G401 (cell line): ENCODE measurements at places on chromosomes 2 and 18.

GRCh38 chr18:28045880-28046279, 131.1 kb downstream of the CDH2 start:
- DNase-seq: no peak

GRCh38 chr2:109614715-109615636, 812 bp downstream of the SOWAHC start:
- no peak for DNase-seq

DNA sequence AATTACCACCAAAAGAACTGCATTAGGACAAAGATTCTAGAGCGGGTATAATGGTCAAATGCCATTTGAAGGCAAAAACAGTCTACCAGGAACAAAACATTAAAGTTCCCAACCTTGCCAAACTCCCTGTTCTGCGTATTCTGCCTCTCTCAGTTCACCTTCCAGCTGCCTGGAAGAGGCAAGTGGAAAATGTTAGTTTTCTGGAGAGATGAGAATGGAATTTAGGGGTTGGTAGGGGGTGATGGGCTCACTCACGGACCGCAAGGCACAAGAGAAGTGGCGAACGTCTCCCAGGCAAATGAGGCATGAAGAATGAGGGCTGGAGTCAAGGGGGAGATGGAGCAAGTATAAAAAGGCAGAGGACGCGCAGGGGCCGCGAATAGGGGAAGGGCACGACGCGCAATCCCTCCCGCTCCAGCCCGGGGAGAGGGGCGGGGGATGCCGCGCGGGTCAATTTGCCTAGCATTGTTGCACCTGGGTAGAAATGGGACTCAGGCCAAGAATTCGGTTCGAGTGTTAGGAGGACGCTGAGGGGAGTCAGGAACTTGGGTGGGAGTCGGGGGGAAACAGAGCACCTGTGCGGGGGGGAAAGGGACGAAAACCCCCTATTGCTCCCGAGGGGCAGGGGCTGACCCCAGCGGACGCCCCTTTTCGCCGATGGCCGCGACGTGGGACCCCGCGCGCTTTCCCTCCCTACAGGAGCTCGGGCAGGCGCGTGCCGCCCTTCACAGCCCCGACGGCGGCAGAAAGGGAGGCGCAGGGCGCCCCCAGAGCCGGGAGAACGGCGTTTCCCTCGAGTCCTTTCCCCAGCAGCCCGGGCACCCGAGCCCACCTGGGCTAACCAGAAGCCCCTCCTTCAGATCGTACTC, 573 bp downstream of the PAIP2B start:
- peak; percentile 48 for DNase-seq

- no peak for DNase-seq
Observed at GRCh38 chr2:118122594-118123281, 34.5 kb downstream of the INSIG2 start.

DNA sequence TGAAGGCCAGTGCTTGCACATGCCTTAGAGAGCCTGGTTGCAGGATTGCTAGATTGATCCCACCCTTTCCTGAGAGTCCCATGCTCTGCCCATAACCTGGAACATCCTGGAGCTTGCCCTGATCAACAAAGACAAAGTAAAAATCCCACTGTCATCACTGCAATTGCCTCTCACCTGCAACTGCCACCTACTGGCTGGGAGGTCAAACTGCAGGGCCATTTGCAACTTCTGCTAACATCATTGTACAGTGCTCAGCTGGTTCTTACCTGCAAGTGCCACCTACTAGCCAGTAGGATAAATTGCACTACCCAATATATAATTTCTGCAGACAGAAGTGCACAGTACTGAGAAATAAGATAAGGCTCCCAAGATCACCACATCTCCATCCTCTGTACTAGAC, 947.5 kb downstream of the CPS1 start:
- no peak for DNase-seq

- peak; percentile 7 for DNase-seq
Observed at GRCh38 chr2:133247631-133248030, 320.6 kb downstream of the NCKAP5 start.

GRCh38 chr2:223300326-223300725, 248.3 kb downstream of the KCNE4 start:
- DNase-seq: no peak

DNA sequence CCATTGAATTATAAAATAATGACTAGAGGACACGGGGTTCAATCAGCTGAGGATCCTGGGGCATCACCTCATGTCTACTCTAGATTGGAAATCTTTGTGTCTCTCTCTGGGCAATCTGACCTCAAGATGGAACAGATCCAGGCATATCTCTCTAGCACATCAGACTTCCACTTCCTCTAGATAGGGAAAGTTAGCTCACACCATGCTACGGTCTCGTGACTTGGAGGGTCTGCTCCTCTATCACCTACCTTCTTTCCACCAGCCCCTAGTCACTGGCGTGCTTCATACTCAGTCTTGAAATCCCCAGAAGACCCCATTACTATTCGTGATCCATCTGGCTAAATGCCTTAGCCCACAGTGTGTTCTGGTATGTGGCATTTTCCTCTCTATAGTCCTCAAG, 148.8 kb downstream of the ANKRD44 start:
- DNase-seq: no peak

GRCh38 chr2:234974501-234975385, 22.9 kb downstream of the SH3BP4 start:
- no peak for DNase-seq

- no peak for DNase-seq
Observed at GRCh38 chr18:78140294-78140693, 839.3 kb upstream of the SALL3 start.

- DNase-seq: peak; percentile 21
Observed at GRCh38 chr2:166516712-166517303, 22.8 kb upstream of the SCN7A start.

GRCh38 chr2:74261204-74261864, 62.9 kb downstream of the MTHFD2 start:
- peak; percentile 17 for DNase-seq

DNA sequence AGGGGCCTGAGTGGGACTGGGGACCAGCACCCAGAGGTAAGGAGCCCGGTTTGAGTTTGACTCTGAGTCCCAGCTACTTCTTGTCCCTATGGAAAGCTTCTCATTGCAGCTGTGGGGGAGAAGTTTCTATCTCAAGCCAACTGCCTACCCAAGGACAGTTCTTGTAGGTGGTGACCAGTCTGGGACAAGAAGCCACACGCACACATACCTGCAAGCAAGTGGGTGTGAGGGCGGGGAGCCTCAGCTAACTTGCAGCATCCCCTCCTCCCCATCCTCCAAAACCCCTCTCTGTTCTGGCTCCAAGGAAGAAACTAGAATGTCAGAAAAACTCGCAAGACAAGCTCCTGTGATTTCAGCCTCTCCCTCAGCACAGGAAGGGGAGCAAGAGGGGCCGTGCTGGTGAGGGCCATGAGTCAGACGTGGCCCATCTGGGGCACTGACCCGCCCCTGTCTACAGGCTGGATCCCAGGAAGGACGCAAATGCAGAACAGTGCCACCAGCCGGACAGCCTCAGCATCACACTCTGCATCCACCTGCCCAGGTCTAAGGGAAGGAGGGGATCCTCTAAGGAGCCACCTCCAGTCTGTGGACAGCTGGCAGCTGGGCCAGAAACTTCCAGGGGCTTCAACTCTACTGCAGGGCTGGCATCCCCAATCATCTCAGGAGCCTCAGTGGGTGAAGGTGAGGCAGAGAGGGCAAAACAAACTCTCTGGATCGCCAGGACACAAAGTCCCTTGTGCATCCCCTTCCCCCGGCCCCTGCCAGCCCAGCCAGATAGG, 103.4 kb downstream of the TNS1 start:
- no peak for DNase-seq

- no peak for DNase-seq
Observed at GRCh38 chr2:183014005-183014404, 24.3 kb downstream of the NCKAP1 start.

DNA sequence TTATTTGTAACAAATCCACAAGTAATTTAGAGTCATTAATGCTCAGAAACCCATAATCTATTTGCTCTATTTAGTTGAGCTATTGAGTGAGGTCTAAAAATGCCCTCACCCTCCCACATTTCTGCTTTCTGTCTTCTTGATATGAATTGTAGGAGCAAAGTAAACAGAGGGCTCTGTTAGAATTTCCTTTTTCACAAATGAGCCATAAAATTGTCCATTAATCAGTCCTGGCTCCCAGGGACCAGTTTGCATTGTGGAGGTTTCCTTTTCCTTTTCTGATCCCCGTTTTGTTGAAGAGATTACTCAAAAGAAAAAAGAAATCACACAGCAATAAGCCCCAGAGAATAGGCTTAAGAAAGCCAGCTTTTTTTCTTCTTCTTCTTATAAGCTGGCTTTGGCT, 476.7 kb downstream of the EPHA4 start:
- DNase-seq: no peak

GRCh38 chr2:116510117-116510671, 1304.3 kb upstream of the DDX18 start:
- no peak for DNase-seq

DNA sequence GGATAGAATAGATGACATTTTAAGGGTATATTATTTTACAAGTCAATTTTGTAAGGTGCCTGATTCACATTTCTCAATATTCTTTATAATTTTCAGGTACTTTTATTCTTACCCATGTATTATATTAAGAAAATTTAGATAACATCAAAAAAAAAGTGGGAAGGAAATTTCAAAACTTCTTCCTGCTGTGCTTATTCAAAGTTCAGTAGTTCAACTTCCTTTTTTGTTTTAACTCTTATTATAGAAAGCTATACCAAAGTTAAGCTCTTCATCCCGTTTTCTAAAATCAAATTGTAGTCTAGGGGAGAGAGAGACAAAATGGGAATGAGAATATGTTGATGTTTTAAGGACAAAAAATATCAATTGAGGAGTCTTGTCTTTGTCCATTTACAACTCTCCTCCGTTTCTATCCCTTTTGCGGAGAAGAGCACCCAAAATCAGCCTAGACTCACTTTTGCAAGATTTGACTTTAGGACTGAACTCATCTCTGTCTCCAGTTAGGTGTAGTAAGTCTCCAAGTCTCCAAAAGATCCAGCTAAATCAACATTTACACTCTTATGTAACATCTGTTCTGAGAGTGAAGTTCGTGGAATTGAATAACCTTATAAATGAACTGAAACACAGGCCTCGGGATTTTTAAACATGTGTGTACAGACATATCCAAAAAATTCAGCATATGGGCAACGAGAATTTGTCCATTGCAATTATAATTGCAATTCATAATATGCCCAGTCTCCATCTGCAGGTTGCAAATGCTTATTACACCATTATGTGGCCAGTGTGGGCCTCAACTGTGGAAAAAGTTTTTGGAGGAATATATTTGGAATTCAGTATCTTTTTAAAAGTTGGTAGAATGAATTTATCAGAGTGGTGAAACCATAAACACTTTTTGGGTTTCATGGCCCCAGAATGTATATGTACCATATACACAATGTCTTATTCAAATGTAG, 23.9 kb downstream of the FAM124B start:
- DNase-seq: no peak

DNA sequence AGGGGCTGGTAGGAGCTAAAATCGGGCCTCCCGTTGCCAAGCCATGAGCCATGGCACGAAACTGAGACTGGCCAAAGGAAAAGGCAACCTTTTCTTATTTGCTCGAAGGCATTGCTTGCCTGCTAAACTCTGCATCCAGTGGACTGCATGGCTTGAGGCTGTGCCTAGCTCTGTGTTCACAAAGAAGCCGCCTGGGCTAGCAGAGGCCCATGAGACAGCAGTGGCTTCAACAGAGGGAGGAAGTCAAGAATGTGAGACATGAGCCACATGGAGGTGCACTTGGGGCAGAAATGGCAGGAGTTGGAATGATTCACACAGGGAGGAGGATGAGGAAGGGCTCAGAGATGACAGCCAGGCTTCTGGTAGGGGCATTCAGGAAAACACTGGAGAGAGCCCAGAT, 33.5 kb downstream of the TPRKB start:
- no peak for DNase-seq

- no peak for DNase-seq
Observed at GRCh38 chr18:24677011-24677410, 216.6 kb downstream of the HRH4 start.

- DNase-seq: no peak
Observed at GRCh38 chr2:150478200-150478974, 9.1 kb downstream of the RND3 start.

- no peak for DNase-seq
Observed at GRCh38 chr18:56175330-56176001, 462.9 kb downstream of the TXNL1 start.

DNA sequence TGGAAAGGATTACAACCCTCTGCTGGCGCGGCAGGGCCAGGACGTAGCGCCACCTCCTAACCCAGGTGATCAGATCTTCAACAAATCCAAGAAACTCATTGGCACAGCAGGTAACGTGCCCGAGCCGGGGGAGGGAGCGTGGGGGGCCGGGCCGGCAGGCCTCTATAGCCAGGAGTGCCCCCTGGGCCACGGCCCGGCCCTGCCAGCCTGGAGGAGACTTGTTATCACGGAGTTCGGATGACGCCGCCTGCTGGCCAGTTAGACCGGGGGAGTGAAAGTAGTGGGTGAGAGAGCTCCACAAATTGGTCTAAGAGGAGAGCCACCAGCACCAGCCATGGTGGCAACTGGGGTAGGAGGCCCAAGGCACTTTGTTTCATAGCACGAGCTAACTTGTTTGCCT, 8.6 kb upstream of the TMEM214 start:
- DNase-seq: no peak

DNA sequence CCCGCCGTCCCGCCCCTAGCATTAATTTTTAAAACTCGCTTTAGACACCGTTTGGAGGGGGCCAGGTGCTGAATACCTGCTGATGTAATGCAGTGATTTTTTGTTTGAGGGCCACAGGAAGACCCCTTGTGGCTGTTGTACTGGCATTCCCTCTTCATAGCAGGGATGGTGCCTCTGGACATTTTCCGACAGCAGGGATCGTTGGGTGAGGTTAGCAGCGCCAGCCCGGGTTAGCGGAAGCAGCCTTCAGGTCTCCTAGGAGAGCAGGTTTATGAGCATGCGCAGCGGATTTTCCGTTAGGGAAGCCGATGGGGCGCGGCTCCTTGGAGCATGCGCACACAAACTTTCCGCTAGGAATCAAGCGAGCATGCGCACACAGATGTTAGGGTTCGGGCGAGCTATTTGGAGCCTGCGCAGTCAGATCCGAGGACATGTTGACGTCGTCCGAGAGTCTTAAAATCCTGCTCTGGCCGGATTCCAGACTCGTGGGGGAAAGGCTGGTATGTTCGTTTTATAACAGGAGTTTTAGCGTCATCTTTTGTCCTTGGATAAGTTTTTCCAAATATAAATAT, 17.2 kb upstream of the C2orf74 start:
- DNase-seq: peak; percentile 93

GRCh38 chr18:10367836-10368235, 86.6 kb upstream of the APCDD1 start:
- no peak for DNase-seq

- DNase-seq: peak; percentile 59
Observed at GRCh38 chr2:86518481-86518880, 44.8 kb downstream of the CHMP3 start.

DNA sequence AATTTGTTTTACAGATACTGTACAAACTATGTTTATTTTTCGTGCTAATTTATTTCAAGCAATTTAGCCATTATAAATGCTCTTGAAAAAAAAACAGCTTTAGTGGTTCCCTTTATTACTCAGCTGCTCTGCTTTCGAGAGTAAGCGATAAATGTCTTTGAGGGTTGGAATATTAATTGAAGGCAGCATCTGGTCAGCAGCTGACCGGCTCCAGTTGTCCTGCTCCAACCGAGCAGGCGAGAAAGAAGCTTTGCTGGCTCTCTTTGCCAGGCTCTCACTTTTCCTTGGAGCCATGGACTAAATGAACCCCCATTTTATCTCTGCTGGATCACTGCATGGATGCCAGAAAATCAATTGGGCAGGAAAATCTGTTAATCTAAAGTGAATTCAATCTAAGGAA, 147.4 kb downstream of the LNPK start:
- DNase-seq: no peak
